Occipital lobe (tissue), 3 donors: ENCODE measurements at places on chromosomes 3 and 15.

DNA sequence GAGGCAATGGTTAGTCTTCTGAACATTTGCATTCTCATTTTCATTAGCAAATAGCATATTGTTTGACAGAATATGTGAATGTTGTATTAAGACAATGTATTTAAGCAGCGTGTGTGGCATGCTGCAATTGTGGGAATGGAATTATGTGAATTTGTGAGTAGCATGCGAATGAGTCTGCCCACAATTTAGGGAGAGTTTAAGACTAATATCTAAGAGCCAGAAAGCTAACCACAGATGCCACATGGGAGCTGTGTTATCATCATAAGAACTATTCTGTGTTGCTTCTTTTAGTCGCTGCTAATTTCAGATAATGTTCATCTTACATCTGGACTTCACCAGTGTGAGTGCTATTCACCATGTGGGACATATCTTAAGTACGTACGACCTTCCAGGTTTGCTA is 494.5 kb downstream of the RBMS3 start:
- no peak for DNase-seq

GRCh38 chr15:69554279-69554961 is 101.8 kb downstream of the RPLP1 start:
- DNase-seq: peak; percentile 22

DNA sequence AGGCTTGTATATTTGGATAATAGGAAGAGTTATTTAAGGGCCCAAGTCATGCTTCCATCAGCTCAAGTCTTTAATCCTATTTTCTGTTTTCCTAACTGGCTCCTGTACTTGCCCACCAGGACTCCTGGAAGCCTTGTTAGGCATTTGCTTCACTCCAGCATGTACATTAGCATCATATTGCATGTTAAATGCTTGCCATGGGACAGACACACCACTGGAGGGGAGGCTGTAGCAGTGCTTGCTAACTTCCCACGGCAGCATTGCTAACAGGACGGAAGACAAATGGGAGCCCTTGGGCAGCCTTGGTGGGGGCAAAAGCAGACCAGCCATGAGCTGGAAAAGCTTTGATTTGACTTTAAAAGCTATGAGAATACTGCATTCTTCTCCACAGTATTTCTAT is 6.1 kb downstream of the TMOD2 start:
- DNase-seq: no peak

DNA sequence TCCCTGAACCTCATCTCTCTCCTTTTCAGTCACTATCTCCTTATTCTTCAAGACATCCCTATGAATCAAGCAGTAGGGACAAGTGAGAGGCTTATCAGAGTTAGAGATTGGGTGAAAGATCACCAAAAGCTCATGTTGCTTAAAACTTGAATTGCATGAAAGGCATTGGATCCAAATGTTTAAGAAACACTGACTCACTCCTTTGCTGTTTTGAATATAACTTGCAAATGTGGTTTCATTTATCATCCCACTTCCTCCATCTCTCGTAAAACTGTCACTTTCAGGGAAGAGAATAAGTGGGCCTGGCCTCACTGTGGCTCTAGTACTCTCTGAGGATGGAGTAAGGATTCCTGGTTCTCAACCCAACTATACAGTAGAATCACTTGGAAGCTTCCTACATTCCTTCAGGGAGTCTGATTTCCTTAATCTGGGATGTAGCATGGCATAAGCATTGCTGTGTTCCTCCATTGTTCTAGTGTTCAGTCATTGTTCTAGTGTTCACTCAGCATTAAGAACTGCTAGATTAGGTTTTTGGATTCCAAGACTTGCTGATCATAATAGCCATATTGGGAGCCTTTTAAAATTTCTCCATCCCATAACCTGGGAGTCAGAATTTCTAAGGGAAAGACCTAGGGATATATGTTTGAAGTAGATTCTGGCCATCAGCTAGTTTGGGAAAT is 171.8 kb downstream of the TMEM108 start:
- no peak for DNase-seq

DNA sequence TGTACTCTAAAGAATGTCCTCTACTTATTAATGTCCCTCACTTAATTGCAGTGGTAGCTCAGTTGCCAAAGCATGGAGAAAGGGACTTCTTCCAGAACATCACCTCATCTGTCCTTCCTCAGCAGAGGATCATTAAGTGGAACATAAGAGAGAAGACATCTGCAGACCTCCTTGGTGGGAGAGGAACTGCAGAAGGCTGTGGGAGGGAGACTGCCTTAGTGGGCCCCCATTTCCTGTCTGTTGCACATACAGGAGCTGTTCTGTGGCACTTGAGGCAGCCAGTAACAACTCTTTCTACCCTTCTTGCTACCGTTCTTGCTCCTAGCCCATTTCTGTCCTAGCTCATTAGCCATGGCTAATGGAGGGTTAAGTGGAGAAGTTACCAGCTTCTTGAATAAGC is 33.6 kb downstream of the HPS3 start:
- DNase-seq: no peak

DNA sequence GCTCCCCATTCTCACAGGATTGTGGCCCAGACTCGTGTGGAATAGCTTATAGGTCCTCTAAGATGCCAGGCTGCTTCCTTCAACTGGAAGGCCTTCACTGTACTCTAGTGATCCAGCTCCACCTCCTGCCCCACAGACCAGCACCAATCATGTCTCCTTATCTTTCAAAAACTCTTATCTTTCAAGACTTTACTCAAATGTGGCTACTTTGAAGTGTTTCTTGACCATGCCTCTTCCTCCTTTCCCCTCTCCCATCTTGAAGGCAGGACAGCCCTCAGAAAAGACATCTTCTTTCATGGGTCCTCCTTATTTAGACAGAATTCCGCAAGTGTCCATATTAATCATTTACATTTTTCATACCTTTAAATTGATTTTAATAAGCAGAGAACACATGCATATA is 142.3 kb downstream of the CHST2 start:
- DNase-seq: no peak

DNA sequence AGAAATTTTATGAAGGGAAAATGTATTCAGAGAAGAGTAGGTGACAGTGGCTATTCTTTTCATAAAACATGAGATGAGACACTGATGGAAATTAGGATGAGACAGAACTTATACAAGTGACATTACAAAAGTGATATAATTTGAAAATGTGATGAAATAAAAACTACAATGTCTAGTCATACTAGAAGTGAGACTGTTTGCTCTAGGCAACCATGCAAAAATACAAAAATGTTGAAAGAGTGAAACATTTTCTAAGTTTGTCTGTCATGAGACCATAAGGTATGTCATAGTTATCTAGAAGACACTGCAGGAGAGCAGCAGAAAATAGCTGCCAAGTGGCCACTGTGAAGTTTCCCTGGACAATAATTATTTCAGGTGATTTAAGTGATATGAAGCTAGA is 459.5 kb downstream of the DIPK2A start:
- DNase-seq: no peak

GRCh38 chr15:93088981-93089726 is at the start of gene RGMA:
TSS of gene RGMA (minus strand) at chr15:93089211. CDS start at chr15:93088932, 279 bp downstream.
- no peak for DNase-seq

GRCh38 chr15:36601497-36601932 is 22.1 kb downstream of the CDIN1 start:
- no peak for DNase-seq

GRCh38 chr3:114402838-114403237 is 109.0 kb downstream of the TIGIT start:
- DNase-seq: no peak

- DNase-seq: no peak
Measured at GRCh38 chr3:105869531-105869833, 670 bp upstream of the CBLB start.

GRCh38 chr3:53023072-53023823 is 22.6 kb downstream of the SFMBT1 start:
- no peak for DNase-seq
